ENCODE measurements at places on chromosomes 7 and 10.

GRCh38 chr7:107854989-107855388 is 36.0 kb upstream of the DLD start:
- DNase-seq = no peak

DNA sequence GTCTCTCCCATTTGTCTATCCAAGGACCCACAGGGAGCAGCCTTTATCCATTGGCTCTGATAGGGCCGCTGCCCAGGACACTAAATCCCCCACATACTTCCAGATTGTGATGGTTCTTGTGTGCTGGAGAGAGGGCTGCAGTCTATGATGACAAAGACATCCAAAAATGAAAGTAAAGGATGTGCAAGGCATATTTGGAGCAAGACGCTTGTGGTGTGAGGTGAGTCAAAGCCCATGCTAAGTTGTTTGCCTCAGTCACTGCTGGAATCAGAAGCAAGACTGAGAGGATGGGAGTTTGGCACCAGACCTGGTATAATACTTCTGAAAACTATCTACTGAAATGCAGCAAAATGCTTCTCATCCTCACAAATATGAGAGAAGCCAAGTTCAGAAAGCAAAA is 22.7 kb downstream of the ZNF22 start:
- no peak for DNase-seq

DNA sequence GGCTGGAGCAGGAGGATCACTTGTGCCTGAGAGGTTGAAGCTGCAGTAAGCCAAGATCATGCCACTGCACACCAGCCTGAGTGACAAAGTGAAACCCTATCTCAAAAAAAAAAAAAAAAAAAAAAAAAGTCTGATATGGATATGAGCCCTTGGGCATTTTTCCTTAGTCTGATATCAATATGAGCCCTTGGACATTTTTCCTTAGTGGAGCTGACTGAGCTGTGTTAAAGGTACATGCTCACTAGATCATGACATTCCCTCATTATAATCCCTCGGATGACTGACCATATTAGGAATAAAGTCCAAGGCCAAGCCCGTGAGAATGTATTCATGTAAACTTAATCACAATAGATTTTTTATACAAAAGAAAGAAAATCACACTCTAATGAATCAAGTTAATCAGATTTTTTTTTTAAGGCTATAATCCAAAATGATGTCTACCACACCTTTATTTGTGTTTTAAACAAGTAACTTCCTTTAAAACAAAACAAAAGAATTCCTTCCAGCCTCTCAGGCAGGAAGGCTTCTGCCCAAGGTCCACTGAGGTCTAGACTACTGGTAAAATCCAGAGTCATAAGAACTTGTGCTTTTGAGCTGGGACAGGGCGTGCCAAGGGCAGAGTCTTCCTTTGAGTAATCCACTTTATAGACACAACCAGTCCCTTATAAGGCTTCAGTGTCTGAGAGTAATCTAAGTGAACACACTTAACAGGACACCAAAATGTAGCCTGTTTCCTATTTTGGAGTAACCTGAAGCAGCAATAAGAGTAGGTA is 5.5 kb downstream of the PPA1 start:
- DNase-seq = no peak

DNA sequence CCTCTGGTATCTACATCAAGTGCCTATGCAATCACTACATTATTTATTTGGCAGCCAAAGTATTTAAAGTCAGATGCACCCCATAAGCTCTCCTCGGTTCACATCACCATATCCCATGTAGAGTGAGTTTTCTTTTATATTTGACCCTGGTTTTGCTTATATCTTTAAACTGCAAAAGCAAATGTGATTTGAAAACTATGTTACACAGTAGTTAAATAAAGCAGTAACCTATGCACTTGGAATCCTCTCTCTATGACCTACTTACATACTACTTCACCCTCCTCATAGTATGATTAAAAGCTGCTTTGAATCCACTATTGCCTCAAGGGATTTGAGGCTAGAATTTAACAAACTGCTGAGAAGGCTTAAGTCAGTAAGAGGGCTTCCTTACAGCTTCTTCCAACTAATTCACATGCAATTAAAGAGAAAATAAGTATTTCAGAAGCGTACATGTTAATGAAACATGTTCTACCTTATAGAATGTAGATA is 2.2 kb upstream of the CELF2 start:
- DNase-seq = no peak

- no peak for DNase-seq
Observed at GRCh38 chr10:133327651-133328357, 8.9 kb downstream of the CALY start.

- DNase-seq = no peak
Observed at GRCh38 chr10:86253091-86254072, 113.2 kb downstream of the GRID1 start.

- peak; percentile 1 for DNase-seq
Observed at GRCh38 chr7:140276001-140276400, 99.2 kb upstream of the KDM7A start.

GRCh38 chr10:68871731-68872342 is 29.3 kb upstream of the DDX50 start:
- no peak for DNase-seq

DNA sequence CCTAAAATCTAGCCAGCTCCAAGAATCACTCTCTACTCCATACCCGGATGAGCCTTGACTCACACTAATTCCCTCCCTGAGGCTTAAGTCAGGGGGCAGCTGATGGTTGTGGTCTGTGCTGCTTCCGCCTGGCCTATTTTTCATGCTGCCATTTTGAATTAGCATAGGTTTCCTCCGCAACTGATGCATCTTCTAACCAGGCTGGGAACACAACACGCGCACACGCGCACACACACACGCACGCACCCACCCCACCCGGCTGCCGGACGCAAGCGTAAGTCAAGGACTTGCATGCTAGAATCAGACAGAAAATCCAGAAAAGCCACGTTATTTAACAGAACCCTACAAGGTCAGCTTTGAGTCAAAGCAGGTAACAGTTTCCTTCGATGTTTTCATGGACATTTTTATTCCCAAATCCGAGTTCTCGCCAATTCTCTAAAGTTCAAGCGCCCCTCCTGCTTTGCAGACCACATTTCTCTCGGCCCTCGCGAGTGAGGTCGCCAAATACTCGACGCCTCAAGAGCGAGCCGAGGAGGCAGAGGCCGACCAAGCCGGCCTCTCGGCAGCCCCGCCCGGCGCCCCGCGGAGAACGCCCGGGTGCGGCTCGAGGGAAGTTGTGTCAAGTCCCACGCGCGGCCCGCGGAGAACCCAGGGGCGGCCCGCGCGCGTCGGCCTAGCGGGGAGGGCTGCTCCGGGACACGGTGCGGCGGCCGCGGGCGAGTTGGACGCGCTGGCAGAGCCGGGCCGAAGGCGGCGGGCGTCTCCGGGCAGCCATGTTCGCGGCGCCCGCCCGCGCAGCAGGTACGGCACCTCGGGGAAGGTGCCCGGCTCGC is 961 bp downstream of the SCRN1 start:
- peak; percentile 87 for DNase-seq

GRCh38 chr10:71543608-71544170 is 147.0 kb downstream of the CDH23 start:
- no peak for DNase-seq

- peak; percentile 70 for DNase-seq
Observed at GRCh38 chr7:151851782-151852181, 25.1 kb downstream of the PRKAG2 start.

GRCh38 chr7:125184801-125185200 is 255.2 kb upstream of the POT1 start:
- DNase-seq = no peak

DNA sequence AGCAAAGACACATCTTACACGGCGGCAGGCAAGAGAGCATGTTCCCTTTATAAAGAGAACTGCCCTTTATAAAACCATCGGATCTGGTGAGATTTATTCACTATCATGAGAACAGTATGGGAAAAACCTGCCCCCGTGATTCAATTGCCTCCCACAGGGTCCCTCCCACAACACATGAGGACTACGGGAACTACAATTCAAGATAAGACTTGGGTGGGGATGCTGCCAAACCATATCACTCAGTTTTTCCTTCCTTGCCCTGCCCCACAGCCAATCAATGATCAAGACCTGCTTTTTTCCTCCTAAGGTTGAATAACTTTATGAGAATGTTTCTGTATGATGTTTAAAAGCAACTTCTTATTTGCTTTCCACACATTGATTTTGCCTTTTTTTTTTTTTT is 3.1 kb upstream of the PTPRE start:
- no peak for DNase-seq
